ENCODE measurements at places on chromosomes 6 and 20.

DNA sequence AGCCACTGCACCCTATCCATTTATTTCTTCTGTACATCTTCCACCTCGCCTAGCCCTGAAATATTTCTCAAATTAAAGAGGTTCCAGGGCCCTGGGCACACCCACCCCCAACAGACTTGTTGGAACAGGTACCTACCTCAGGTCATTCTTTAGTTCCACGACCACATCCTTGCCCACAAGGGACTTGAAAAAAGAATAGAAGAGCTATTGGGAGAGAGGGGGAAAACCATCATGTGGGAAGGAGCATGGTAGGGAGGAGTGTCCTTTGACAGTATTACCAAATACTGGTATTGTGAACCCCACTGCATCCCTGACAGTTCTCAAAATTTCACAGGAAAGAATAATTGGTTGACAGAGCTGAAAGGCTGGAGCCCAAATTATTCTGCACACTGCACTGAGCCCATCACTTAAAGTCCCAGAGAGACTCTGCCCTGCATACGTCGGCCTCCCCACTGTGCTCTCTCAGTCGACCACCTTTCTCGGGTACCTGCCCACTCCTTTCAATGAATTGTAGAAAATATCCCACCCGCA, 762 bp downstream of the LSM2 start:
- no peak for DNase-seq

- no peak for DNase-seq
Observed at GRCh38 chr6:167669870-167670802, 156.6 kb upstream of the AFDN start.

GRCh38 chr6:106173124-106173879, 87.2 kb downstream of the PRDM1 start:
- DNase-seq = no peak

GRCh38 chr20:48335308-48336050, 492.3 kb downstream of the PREX1 start:
- DNase-seq = no peak

- no peak for DNase-seq
Observed at GRCh38 chr6:35067234-35067633, 73.9 kb downstream of the TCP11 start.

GRCh38 chr6:113015249-113015648, 668.1 kb downstream of the RFPL4B start:
- DNase-seq = peak; percentile 83

DNA sequence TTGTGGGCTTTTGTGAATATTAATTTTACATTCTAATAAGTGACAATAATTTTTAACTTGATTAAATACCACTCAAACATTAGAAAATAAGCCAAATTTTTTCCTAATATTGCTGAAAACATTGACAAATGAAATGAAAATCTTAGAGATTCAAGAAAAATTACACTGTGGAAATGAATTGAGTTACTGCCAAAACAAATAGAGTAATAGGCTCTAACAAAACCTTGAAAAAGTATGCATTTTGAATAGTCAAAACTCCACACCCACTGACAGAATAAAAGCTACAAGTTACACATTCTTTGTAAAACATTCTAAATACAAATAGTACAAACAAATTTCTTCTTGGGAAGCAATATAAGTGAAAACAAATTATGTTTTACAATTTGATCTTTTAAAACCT, 5.9 kb downstream of the TBX18 start:
- DNase-seq = no peak

All from fibroblast of upper back skin (primary cell).